AG04450 (cell line): ENCODE measurements at places on chromosomes 2 and 18. TPM values are rescaled to one million over a fixed set of nuclear protein-coding genes. Genes with fewer than 3 reads are reported as not detected.

CCDC102B gene
- 4.0 and 4.6 TPM in 2 replicates for polyA plus RNA-seq

NAT8 gene
- polyA plus RNA-seq, result not detected in 2 replicates

ANTXR1 gene
- 101 and 113 TPM in 2 replicates for polyA plus RNA-seq

ALK gene
- not detected in 2 replicates for polyA plus RNA-seq

ABCB11 gene
- not detected in 2 replicates for polyA plus RNA-seq

MRO gene
- polyA plus RNA-seq, result 0.06 and 0.27 TPM in 2 replicates
